ENCODE measurements at places on chromosomes 4 and X.

- no peak for DNase-seq
These were observed 126.8 kb downstream of the GPR143 start for GRCh38 chrX:9638871-9639270.

- DNase-seq, result no peak
These were observed 89.2 kb upstream of the EFHC2 start for GRCh38 chrX:44432641-44433040.

- DNase-seq, result no peak
These were observed 13.5 kb upstream of the SPP1 start for GRCh38 chr4:87961993-87962392.

DNA sequence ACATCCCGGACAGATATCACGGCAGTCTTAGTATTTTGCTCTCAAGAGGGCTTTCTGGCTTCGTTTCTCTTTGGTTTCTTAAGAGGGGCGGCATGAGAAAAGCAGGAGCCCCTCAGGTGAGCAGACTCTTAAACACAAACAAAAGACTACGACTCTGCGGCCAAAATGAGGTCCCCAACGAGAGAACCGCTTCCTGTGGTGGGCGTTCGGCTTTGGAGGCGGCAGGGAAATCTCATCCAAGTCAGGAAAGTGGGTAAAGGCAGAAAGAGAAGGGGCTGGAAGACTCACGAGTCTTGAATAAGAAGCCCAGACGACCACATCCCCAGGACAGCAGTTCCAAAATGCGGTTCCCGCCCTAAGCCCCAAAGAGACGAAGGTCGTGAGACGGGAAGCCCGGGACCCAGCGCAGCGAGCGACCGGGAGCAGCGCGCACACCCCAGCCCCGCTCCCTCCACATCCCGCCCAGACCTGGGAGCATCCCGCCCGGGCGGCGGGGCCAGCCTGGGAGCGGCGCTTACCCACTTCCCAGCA lies 409 bp downstream of the UGDH start:
- DNase-seq, result no peak

GRCh38 chrX:16603822-16604221 lies 46.1 kb upstream of the S100G start:
- DNase-seq, result no peak

GRCh38 chr4:134777606-134778005 lies 576.0 kb upstream of the PABPC4L start:
- DNase-seq, result no peak

DNA sequence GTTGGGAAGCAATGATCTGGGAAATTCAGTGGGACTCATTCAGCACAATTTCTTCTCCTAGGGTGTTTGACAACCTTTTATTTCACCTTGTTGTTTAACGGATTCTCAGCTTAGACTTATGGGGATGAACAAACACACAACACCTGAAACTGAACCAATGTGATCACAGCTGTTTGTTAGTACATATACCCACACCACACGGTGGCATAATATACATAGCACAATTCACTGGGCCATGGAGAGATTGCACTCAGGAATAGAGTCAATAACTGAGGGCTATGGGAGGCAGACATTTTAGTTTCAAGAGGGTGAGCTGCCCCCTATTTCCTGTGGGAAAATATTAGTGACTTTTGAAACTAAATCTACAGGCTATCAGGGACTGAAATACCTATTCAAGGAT lies 148.0 kb downstream of the PARM1 start:
- DNase-seq, result no peak

- DNase-seq, result no peak
These were observed 106.9 kb downstream of the COL4A6 start for GRCh38 chrX:108331126-108331909.

DNA sequence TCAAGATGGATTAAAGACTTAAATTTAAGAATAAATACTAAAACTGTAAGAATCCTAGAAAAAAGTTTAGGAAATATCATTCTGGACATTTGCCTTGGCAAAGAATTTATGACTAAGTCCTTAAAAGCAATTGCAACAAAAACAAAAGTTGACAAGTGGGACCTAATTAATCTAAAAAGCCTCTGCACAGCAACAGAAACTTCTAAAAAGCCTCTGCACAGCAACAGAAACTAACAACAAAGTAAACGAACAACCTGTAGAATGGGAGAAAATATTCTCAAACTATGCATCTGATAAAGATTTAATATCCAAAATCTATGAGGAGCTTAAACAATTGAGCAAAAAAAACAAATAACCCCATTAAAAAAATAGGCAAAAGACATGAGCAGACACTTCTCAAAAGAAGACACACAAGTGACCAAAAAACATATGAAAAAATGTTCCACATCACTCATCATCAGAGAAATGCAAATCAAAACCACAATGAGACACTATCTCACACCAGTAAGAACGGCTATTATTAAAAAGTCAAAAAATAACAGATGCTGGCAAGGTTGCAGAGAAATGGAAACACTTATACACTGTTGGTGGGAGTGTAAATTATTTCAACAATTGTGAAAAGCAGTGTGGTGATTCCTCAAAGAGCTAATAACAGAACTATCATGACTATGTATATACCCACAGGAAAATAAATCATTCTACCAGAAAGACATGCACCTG lies 5.5 kb upstream of the OPRPN start:
- no peak for DNase-seq

- no peak for DNase-seq
These were observed 93.0 kb upstream of the DKK2 start for GRCh38 chr4:107129076-107129475.

DNA sequence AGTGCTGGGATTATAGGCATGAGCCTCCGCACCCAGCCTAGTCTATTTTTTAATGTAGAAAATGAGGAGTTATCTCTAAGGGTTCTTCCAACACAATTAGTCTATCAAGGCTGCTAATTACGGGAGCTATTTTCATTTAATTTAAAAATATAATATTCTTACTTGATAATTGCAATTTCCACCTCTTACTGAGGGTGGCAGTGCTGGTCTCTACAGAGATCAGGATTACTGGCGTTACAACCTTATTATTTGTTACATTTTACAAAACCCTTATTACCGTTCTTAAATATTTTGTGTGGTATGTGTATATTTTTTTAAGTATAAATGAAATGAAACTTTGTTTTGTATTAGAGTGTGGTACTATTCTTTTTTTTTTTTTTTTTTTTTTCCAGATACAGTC lies 17.6 kb upstream of the GK start:
- DNase-seq, result no peak

- DNase-seq, result no peak
These were observed 115.1 kb downstream of the PPP3CA start for GRCh38 chr4:101232074-101232776.

DNA sequence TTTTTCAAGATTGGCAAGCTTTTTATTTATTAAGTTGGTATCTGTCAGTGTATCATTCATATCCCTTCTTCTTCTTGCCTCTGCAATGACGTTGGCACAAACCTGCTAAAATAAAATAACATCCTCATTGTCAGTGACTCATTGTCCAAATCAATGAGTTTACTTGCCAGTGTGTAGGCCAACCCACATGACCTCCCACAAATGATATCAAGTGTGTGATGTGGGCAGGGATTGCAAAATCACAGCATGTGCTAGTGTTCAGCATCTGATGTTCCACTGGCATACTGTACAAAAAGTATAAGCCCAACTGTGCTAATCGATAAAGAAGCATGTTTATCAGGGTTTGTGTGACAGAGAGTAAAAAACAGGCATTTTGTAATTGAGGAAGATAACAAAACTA lies 25.5 kb downstream of the GPAT3 start:
- DNase-seq, result peak; percentile 12

GRCh38 chr4:184030036-184030435 lies 124.9 kb downstream of the STOX2 start:
- no peak for DNase-seq

DNA sequence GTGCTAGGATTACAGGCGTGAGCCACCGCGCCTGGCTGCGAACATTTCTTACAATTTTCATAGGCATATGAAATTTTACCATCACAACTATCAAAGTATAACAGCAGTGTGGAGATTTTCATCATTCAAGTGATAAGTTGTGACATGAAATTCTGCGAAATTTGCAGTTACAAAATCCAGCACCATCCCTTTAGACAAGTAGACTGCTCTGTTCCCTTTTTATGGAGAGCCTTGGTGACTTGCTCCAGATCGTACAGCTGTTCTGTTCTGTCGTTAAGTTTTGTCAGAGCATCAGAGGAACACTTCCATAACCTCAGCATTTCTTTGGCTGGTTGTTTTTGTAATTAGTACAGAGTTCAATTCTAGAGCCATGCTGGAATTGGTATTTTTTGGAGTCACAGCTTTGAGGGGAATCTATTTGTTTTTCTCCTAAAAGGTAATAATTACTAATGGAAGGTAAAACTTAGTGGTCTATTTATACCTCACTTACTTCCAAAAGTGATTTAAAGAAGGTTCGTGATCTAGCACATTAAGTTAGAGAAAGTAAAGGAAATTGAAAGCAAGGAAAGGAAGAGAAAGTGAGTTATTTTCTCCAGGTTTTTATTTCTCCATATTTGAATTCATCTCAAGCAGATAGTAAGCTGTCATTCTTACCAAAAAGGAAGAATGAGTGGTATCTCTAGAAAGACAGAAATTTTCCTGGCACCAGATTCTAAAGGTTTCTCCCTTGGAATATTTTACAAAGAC lies 22.1 kb downstream of the ZRSR2 start:
- no peak for DNase-seq

- no peak for DNase-seq
These were observed 578.9 kb upstream of the FAT1 start for GRCh38 chr4:187302457-187303150.

- DNase-seq, result no peak
These were observed 114.4 kb downstream of the NAA11 start for GRCh38 chr4:79211490-79211889.

DNA sequence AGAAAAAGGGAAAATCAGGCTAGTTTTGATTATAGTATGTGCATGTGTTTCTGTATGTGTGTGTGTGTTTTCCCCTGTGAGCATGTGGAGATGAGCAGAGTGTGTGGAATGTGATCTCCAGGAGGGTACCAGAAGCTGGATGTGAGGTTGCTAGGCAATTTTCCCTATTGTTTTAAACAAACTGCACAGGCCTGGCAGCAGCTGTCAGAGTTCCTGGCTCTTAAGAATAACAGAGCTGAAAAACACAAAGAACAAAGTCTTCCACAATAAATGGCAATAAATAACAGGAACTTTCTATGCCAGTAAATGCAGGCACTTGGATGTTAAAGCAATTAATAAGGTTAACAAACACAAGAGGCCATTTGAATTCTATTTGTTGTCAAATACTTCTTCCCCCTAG lies 344.6 kb upstream of the CTSO start:
- DNase-seq, result no peak

GRCh38 chr4:176185051-176185450 lies 10.3 kb downstream of the SPATA4 start:
- DNase-seq, result no peak

- DNase-seq, result no peak
These were observed 4.6 kb downstream of the TCEAL9 start for GRCh38 chrX:103360916-103361315.

GRCh38 chrX:155997436-155997835 lies at the start of gene IL9R:
Gene IL9R, plus strand, starts transcription at chrX:155997696. Its CDS starts 64 bp downstream, at chrX:155997760.
- no peak for DNase-seq

DNA sequence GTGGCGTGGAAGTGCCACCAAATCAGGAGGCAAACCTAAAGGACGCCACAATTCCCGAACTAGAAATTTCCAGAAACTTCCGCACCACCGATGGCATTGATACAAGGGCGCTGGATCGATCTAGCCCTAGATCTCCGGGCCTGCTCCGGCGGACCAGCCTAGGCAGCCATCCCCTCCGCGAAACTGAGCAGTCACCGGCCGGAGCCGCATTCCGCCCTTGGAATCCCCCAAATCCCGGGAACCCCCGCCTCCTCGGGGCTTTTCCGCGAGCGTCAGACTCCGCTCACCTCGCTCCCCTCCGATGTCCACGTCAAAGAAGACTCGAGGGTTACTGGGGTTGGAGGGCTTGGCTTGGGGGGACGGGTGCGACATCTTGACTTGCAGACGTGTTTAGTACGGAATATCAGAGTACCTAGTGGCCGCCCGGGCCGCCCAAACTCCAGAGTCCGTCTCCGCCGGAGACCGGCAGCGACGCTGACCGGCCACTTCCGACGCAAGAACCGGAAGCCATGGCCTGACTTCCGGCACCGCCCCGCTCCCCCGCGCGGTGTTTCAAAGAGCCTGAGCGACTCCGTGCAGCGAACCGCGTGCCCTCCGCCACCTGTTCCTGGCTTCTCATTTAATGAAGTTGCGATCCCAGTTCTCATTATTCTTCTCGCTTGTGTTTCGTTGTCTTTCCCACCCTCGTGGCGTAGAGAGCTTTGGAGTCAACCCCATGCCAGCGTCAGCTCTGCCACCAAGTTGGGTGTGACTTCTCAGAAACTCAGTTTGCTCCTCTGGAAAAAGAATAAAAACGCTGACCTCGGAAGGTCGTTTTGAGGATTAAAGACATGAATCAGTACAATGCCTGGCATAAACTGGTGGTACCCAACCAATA lies at the start of gene PPID:
TSS of gene PPID (minus strand) at position 480 of the 877 bp plus-strand sequence. CDS start at position 372, 108 bp downstream.
- peak; percentile 84 for DNase-seq

GRCh38 chr4:174193438-174194374 lies 89.8 kb downstream of the FBXO8 start:
- DNase-seq, result no peak

DNA sequence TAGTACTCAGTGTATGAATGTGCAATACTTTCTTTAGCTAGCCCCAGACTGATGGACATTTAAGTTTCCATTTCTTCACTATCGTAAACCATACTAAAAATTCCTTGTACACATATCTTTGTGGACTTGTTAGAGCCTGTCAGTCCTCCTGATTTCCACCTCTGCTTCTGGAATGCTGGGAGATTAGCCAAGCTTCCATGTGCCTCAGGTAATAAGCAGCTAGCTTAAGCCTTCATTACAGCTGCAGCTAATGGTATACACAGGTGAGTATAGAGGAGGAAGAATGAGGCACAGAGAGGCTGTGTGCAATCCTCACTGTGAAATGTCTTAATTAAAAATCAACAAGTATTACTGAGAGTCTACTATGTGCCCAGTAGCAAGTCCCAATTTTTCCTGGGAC lies 9.8 kb downstream of the SMIM9 start:
- DNase-seq, result no peak

GRCh38 chr4:89249313-89249712 lies 58.3 kb downstream of the GPRIN3 start:
- DNase-seq, result no peak

GRCh38 chr4:174631901-174632758 lies 109.8 kb upstream of the HPGD start:
- no peak for DNase-seq

DNA sequence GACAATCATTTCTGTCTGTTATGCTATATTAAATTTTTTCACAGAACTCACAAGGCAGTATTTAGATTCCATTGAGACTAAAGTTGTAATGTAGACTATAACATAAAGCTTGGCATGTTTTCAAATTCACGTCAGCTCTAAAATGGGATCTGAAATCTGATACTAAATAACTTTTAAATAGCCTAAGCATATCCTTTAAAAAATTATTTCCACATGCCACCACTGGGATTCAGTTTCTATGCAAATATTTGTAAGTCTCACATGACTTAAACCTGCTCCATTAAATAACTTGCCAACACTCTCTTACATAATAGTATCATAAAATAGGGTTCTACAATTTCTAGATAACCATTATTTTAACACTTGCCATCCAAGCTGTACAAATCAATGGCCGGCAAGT lies 32.4 kb downstream of the KLHL8 start:
- no peak for DNase-seq

All from bone marrow (tissue), 2 donors.